Occipital lobe (tissue), 3 donors: ENCODE measurements at places on chromosomes 7 and 10.

GRCh38 chr10:49140304-49141177 is 6.7 kb upstream of the FAM170B start:
- no peak for DNase-seq

DNA sequence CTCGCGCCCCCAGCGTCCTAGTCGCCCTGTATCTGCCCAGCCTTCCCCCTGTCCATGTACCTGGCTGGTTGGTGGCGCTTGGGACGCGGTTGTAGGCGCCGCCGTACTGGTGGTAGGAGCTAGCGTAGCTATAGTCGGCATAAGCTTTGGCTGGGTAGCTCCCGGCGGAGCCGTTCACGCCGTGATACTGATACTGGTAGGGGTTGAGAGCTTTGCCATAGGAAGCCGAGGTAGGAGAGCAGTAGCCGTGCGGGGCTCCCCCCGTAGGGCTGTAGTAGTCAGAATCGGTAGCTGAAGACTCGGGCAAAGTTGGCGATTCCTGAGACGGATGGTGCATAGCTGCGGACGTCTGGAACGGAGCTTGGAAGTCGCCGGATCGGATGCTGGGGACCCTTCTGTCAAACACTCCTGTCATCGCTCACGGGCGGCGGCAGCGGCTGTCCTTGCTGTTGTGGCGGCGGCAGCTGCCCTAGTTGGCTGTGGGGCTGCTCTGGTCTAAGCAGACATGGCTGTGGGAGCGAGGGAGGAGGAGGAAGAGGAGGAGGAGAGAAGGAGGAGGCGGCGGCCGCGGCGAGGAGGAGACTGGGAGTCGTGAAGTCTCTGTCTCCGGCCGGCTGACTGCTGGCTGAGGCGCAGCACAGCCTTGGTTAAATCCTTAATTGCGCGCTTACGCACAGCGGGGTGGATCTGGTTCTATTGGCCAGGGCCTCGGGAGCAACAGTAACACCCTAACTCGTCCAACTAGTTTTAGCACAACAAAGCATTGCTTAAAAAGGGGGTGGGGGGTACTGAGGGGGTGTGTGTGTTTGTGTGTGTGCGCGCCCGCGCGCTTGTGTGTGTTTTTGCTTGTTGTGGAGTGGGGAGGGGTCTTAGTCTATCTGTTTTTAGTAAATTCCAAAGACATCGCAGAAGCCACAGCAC is at the start of gene DLX5:
Gene DLX5, minus strand, starts transcription at position 623 of the 921 bp plus-strand sequence. Its CDS starts 208 bp downstream, at position 415.
- no peak for DNase-seq

DNA sequence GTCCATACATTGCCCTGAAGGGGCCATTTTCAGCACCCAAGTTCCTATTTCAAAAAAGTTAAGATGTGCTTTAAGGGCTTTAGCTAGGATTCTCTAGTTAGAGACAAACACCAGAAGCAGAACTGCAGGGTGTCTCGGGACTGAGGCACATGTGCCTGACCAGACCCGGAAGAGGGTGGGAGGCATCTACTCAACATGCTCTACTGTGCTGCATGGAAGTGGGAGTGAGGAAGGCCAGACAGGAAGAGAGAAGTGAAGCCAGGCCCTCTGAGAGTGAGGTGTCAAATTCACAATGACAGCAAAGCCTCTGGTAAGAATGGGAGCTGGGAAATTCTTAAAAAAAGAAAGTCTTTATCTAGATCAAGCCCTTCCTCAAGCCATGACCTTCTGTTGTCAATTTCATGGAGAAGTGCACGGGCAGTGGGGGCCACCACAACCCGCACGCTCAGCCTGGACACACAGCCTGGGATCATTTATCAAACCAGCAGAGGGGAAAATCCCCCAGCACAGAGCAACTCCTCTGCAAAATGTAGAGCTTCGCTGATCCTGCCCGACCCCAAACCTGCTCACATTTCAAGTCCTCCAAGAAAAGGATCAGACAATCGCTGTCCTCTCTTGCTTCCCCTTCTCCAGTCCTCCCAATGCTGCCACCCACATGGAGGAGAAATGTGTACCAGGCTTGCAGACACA is 38.7 kb downstream of the PLXNA4 start:
- DNase-seq = no peak

DNA sequence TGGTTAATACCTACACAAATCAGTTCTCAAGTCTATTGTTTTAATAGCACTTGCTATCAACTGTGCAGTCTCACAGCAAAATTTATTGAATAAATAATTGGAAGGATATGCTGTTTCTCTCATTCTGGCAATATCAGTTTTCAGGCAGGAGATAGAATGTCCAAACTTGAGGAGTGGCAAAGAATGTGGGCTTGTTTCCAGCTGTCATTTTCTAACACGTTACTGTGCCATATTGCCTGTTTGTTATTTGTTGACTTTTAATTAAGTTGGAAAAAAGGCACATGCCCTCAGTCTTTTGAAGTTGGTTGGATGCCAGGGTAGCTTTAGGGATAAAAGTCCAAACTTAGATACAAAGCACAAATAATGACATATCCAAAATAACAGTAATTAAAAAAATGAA is 52.2 kb downstream of the MAGI2 start:
- no peak for DNase-seq

DNA sequence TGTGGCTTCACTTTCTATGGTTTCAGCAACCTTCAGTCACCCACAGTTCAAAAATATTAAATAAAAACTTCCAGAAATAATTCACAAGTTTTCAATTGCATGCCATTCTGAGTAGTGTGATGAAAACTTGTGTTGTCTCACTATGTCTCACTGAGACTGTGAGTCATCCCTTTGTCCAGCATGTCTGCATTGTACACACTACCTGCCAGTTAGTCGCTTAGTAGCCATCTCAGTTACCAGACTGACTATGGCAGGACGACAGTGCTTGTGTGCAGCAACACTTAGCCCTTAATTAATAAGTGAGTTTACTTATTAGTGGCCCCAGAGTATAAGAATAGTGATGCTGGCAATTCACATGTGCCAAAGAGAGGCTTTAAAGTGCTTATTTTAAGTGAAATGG is 22.5 kb downstream of the CCDC186 start:
- no peak for DNase-seq

- no peak for DNase-seq
These were observed 95.7 kb downstream of the CABCOCO1 start for GRCh38 chr10:61758433-61758832.

GRCh38 chr10:86553213-86553612 is 31.6 kb upstream of the WAPL start:
- DNase-seq = no peak

DNA sequence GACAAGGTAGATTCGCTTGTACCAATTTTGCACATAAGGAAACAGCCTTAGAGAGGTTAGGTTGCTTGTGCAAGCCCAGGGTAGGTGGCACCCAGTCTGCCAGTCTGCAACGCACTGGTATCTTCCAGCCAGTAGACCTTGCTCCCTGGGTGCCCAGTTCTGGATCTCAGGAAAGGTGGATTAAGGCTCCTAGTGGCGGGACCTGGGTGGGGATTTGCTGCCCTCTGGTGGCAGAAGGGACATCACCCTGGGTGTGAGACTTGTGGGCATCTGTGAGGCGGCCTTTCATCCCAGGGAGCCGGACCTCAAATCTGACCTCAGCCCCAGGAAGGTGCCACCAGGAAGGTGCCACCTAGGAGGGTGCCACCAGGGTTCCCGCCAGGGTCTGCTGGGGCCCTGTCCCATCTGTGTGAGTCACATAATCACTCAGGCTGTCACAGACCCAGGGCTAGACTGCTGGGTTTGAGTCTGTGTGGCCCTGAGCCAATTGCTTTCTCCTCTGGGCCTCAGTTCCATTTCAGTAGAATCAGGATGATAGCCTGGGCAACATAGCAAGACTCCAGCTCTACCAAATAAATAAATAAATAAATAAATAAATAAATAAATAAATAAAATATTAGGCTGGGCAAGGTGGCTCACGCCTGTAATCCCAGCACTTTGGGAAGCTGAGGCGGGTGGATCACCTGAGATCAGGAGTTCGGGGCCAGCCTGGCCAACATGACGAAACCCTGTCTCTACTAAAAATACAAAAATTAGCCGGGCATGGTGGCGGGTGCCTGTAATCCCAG is 5.3 kb upstream of the PRKRIP1 start:
- peak; percentile 30 for DNase-seq

- DNase-seq = no peak
These were observed 560 bp downstream of the CPA4 start for GRCh38 chr7:130293521-130293920.

- DNase-seq = no peak
These were observed 6.2 kb downstream of the PAXIP1 start for GRCh38 chr7:154996756-154997155.

DNA sequence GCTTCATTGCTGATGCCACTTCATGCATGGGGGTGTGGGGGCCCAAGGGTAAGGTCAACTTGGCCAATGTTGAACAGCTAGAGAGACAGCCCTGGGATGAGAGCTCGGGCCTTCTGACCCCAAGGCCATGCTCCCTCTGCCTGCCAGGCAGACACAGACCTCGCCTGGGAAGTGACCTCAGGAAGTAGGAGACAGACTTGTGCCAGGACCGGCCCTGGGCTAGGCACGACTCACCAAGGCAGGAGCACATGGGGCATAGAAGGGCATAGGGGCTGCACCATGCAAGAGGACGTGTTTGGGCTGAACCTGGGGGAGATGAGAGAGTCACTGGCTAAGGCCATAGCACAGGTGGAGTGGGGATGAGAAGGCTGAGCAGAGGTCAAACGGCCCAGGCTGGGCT is 27.1 kb downstream of the ZCCHC24 start:
- DNase-seq = no peak

- no peak for DNase-seq
These were observed 17.0 kb downstream of the KCP start for GRCh38 chr7:128893251-128894100.

DNA sequence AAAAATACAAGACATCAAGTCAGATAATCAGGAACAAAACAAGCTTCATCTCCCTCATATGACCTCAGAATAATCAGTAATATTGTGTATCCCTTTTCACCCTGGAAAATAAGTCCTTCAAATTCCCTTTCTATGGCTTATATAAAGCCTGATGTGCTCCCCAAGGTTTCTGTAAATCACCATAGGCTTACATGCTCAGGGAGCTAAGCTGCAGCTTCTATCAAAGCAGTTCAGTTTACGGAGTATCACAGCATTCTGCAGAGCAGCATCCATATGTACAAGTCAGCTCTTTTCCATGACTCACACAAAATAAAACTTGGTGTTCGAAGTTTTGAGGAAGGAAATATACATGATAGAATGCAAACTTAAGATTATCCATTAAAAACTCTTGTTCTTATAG is 225.6 kb downstream of the LRRTM3 start:
- DNase-seq = no peak

DNA sequence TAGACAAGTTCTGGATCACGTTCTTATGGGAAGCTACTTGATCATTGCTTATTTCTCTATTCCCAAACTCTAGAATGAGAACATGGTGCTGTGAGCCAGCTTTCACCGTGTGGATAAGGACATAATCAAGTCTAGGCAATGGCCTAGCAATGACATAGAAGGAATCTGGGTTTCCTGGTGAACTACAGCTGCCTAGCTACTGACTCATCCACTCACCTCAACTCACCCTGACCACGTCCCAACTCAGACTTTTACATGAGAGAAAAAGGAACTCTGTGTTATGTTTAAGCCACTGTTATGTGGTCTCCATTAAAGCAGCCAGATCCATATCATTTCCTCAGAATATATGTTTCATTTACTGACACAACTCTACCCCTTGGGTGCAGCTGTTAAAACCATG is 18.8 kb upstream of the MET start:
- no peak for DNase-seq

DNA sequence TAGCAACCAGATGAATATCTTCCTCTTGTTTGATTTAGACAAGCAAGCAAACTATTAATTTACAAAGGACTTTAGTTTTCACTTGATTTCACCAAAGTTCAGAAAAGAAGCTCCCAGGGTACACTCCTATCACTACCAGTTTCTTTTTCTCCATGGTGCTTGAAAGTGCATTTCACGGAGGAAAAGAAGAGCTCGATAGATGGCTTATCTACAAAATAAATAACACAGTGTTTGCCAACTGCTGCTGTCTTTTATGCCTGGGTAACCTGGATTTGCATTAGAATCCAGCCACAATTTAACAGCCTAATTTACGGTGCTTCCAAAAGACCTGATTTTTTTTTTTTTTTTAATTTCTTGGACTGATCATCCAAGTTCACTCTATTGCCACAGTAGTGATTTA is 275.7 kb downstream of the GPR37 start:
- DNase-seq = no peak

DNA sequence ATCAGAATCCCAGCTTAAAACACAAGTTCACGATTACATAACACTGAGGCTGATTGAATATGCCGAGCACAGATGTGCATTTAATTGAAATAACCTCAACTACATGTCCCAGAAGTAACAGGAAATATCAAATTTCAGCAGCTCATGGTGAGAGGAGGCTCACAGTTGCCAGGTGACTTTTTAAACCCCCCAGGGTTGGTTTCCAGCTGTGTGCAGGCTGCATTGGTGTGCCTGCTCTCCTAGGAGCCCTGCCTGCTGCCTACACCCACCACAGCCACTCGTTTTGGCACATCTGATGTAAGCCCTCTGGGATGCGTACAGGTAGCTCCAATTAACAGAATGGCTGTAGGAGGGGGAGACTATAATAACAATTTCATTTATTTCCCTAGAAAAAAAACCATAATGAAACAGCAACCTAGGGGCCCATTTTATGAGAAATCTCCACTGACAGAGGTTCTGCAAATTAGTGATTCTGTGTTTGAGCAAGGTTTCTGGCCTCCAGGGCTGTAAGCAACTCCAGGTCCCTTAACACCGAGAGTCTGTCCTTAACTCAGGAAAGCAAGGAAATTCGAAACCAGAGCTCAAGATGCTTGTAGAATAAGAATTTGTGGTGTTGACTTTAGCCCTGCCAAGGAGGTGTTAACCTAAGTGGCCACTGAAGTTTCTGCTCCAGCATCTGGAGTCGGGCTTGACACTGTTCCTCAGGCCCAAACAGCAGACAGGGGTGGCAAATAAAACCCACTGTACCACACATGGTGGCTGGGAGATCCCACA is 161.9 kb downstream of the BMPER start:
- DNase-seq = no peak

DNA sequence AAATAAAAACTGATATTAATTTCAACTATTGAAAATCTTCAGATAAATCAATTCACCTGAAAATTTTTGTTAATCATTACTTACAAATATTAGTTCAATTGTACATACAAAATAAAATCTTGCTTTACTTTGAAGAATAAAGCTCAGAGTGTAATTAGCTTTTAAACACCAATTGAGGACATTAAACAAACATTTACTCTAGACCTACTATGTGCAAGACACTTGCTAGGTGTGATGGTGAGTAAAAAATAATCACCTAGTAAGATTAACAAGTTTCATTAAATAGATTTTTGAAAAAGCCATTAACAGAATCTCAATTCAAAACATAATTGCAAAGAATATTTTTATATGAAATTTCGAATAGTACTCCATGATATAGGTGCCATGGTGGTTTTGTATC is 3.9 kb upstream of the MLLT10 start:
- no peak for DNase-seq

- no peak for DNase-seq
These were observed 417.3 kb downstream of the RPS24 start for GRCh38 chr10:78450807-78451485.

GRCh38 chr7:135759532-135759931 is 10.9 kb upstream of the FAM180A start:
- DNase-seq = no peak

- DNase-seq = no peak
These were observed 632.6 kb downstream of the KCNMA1 start for GRCh38 chr10:77004917-77005564.
